ENCODE measurements at places on chromosomes 16 and 17.

DNA sequence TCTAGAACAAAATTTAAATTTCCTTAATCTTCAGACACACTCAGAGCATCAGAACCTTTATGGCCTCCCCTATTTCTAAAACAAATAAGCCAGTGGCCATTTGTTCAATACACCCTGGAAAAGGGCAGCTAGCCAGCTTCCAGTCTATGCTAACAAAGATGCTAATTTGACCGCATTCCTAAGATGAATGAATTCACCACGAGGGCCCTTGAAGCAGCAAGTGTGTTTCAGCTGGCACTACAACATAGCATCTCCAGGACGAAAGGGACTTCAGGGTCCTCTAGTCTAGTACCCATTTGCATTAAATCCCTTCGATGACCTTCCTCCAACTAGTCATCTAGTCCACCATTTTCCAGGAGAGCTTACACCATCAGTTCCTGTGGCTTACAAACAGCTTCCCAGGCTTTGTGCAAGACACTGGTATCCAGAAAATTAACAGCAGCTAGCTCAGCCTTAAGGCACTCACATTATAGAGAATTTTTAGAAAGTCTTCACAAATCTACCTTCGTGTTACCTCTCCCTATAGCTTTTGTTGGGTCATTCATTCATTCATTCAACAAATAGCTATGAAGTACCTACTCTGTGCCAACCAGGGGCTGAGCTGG is 10.9 kb downstream of the KRT37 start:
- DNase-seq = no peak

- no peak for DNase-seq
Measured at GRCh38 chr17:83106913-83107655, 27.7 kb downstream of the METRNL start.

- no peak for DNase-seq
Measured at GRCh38 chr17:5131146-5131715, 15.4 kb downstream of the USP6 start.

DNA sequence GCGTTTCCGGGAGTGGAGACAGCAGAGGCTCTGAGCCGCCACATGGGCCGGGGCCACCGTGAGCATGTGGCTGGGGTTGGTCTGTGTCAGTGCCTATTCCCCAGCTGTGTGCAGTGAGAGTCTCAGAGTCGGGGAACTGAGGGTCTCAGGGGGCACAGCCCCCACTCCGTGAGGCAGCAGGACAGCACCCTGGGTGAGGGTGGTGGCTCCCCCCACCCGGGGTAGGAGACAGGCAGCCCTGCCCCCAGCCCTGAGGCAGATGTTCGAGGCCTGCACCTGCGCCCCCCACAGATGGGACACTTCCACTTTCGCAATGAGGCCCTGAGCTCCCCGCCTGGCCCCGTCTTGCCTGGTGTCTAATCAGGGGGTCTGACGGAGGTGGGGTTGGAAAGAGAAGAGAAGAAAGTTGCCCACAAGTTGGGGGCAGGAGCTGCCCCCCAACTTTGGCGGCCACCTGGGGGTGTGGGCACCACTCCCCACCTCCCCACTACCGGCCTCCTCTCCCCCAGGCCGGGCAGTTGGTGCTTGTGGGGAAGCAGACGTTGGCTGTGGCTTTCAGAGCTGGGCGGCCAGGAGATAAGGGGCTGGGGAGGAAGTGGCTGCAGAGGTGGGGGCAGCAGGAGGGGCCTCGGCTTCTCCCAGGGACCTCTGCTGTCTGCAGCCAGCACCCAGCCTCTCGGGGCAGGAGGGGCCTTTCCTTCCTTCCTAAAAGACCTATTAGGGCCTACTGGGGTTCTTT is 1.8 kb upstream of the CBFA2T3 start:
- DNase-seq = no peak

DNA sequence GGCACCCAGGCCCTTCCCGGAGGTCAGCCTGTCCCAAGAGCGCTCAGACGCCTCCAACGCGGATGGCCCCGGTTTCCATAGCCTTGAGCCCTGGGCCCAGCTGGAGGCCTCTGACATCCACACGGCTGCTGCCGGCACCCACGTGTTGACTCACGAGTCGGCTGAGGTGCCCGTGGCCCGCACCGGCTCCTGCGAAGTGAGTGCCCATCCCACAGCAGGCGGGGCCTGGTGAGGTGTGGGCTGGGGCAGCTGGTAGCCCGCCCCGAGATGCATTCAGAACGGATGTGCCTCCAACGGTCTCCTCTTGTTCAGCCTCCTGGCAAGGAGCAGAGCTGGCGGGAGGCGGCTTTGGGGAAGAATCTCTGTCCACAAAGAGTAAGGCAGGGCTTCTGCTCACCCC is 2.7 kb downstream of the WDR90 start:
- DNase-seq = no peak

DNA sequence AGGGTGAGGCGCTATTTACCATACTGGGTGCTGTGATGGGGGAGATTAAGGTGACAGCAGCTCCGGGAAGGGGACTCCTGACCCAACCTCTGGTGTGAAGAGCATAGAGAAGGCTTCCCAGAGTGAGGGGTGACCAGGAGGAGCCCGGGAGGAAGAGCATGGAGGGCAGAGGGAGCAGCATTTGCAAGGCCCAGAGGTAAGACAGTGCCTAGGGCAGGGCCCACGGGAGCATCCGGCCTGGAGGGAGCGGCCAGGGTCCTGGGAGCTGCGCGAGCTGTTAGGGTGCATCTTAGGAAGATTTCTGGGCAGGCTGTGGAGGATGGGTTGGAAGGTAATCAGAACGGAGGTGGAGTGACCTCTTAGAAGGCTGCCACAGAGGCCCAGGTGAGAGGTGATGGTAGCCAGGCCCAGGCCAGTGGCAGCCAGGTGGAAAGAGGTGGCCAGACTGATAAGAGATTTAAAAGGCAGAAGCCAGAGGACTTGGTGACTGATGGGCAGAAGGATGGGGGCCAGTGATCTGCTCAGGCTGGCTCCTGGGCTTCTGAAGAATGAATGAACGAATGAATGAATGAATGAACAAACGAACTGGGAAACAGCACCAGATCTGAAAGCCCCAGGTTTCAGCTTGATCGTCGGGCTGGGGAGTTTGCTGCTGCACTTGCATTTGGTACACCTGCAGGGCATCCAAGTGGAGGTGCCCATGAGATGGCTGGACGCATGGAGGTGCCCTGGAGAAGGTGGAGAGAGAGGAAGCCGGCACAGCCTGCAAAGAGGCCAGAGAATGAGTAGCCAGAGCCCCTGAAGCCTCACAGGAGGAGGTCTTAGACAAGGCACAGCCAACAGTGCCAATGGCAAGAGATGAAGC is 13.0 kb upstream of the TMEM92 start:
- DNase-seq = no peak
